ENCODE measurements at places on chromosomes 5 and 9.

DNA sequence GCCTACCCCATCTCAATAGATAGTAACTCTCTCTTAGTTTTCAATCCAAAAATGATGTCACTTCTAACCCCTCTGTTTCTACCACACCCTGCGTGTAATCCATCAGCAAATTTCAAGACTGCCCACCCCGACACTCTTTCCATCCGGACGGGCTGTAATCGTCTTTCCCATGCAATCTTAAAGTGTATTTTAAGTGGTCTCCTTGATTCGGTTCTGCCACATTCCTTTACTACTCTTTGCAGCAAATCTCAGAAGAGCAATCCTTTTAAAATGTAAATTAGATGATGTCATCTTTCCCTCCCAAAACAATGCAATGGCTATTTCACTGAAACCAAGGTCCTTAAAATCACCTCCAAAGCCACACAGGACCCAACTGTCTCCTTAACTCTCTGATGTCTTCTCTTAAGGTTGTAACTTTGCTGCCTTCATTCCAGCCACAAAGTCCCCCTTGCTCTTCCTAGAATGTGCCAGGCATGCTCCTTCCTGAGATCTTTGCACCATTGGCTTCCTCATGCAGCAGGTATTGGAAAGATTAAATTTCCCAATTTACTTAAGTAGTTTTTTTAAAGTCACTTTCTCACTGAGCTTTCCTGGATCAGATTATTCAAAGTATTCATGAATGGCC is 932.5 kb upstream of the WWC1 start:
- no peak for DNase-seq

DNA sequence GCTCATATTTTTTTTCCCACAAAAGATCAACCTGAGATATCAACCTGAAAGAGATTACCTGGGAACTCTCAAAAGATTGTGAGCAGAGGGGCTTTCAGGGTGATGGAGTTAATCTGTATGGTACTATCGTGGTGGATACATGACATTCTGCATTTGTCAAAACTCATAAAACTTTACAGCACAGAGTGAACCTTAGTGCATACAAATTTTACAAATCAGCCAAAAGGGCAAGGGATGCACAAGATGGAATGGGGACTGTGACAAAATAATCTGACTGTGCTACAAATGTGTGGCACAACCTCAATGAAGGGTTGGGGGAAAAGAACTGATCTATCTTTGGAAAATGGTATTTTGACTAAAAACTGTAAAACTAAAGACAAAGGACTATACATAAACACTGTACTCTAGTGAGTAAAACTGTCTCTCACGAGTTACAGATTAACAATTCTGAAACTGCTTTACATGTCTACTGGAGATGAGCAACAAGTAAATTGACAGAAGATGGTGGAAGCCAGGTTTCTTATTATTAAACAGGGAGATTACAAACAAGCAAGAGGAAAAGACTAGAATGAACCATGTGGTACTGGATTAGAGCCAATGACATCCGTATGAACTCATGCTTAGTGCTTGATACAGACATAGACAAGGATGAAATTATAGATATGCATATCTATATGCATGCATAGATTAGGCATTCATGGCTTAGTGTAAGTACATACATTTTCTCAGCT is 24.8 kb upstream of the RLN1 start:
- DNase-seq, result peak; percentile 22

DNA sequence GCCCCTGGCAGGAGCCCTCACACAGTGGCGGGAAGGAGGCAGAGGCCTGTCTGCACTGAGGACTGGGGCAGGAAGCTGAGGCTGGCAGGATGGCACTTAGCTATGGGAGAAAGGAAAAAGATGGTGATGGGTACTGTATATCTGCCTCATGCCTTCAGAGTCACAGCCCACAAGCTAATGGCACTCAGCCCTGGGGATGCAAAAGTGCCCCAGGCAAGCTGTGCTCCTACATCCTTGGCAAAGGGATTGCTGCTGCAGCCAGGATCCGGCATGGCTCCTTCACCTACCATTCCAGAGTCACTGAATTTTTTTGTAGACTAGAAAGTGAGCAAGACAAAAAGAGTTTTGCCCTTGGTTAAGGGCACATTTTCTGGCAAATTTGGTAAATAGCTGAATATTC is 8.7 kb downstream of the ACSL6 start:
- DNase-seq, result no peak

- DNase-seq, result no peak
These were observed 215.7 kb downstream of the ICE1 start for GRCh38 chr5:5638211-5638610.

- DNase-seq, result no peak
These were observed 581.7 kb upstream of the RIOK2 start for GRCh38 chr5:97764700-97765099.

- DNase-seq, result no peak
These were observed 140.8 kb downstream of the CEP120 start for GRCh38 chr5:123282444-123282843.

Measured in pulmonary artery endothelial cell (primary cell).